ENCODE measurements at places on chromosomes 11 and 22. TPM values are rescaled to one million over a fixed set of nuclear protein-coding genes. Genes with fewer than 3 reads are reported as not detected.

DNA sequence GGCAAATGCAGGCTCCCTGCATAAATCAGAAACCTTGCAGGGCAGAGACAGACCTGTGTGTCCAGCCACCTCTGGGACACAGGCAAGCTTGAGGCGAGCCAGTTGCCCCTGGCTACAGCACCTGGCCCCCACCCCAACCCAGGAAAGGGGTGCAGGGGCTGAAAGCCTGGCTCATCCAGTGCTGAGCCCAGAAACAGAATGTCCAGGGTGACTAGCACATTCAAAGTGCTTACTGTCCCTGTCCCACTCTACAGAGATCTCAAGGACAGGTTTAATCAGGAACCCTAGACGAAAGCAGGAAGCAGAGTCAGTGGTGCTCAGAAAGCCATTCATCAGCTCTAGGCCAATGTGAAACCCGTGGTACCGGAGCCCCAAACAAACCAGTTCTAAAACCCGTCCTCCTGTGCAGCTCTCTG, 31.9 kb downstream of the PLEKHA7 start:
- no peak for DNase-seq

DNA sequence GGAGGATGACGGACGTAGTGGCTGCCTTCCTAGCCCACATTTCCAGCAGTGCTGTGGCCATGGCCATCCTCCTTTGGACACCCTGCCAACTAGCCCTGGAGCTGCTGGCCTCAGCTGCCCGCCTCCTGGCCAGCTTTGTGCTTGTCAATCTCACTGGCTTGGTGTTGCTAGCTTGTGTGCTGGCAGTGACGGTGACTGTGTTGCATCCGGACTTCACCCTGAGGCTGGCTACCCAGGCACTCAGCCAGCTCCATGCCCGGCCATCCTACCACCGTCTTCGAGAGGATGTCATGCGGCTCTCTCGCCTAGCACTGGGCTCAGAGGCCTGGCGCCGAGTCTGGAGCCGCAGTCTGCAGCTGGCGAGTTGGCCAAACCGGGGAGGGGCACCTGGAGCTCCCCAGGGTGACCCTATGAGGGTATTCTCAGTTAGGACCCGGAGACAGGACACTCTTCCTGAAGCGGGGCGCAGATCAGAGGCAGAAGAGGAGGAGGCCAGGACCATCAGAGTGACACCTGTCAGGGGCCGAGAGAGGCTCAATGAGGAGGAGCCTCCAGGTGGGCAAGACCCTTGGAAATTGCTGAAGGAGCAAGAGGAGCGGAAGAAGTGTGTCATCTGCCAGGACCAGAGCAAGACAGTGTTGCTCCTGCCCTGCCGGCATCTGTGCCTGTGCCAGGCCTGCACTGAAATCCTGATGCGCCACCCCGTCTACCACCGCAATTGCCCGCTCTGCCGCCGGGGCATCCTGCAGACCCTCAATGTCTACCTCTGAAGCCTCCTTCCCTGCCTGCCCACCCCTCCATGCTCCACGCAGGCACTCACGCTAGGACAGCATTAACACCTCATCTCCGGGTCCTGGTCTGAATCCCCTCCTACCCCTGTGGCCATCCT, 1.6 kb downstream of the RNF26 start:
- no peak for DNase-seq

DNA sequence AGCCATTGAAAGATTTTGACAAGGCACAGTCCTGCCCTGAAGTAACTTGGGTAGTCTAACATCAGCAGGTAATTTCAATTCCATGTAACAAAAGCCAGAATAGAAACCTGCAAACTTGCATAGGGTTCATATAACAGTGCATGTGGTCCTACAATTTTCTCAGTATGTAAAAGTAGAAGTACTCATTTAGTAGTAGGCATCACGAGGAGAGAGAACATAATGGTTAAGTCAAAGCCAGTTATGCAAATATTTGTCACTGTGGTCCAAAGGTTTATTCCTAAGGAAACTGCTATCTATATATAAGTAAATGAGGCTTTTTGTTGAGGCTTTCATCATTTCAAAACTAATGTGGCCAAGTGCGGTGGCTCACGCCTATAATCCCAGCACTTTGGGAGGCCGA, 10.1 kb downstream of the ATP5MG start:
- DNase-seq: no peak

GRCh38 chr11:132535830-132536229, 996.5 kb downstream of the OPCML start:
- no peak for DNase-seq

DNA sequence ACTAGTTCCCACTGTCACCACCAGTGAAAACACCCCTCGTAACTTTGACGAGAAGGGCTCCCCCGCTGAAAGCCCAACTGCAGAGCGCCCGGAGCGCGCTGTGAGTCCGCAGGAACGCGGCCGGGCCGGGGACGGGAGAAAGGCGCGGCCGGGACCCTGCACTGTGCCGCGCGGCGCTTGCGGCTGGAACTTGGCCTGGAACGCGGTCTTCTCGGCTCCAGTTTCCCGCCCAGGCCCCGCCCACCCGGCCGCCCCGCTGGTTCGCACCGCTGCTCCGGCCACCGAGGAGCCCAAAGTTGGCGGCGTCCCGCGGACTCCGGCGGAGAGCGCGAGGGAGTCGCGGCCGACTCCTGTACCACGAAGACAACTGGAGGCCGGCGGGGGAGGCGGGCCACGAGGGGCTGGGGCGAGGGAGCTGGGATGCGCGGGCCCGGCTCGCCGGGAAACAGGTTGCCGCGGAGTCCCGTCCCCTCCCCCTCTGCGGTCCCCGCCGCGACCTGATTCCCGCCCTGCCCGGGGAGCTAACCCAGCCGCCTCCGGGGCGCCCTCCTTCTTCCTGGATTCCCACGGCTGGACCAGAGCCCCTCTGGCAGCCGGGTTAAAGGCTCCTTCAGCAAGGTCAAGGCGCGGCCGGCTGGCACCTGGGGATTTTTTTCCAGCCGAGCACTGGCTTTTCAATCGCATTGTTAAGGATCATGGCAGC, 3.4 kb downstream of the TENM4 start:
- DNase-seq: peak; percentile 80

GRCh38 chr11:86486261-86487030, 111.8 kb downstream of the CCDC81 start:
- no peak for DNase-seq

- no peak for DNase-seq
These were observed 99.5 kb downstream of the BCR start for GRCh38 chr22:23279781-23280180.

GRCh38 chr11:108518581-108518980, 20.4 kb upstream of the POGLUT3 start:
- DNase-seq: no peak

SIAE gene
- 83.4 TPM for total RNA-seq

DNA sequence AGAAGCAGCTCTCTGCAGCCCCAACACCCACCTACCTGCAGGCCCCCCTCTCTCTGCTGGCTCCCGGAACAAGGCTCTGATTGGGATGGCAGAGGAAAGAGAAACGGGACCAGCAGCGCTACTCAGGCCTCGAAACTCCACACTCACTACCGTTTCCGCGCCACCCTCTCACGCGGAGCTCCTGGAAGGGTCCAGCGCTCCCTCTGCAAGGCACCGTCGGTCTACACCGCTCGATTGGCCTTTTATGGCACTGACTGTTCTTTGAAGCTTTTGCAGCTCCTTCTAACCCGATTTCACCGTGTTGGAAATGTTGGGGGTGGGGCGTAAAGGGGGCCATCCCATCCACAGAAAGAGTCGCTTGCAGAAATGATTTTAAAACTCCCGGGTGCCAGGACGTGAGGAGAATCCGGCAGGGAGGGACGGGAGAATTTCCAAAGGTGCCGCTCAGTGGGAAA, 323 bp upstream of the PANX1 start:
- peak; percentile 57 for DNase-seq

- no peak for DNase-seq
These were observed 17.0 kb downstream of the LAYN start for GRCh38 chr11:111557425-111558111.

DNA sequence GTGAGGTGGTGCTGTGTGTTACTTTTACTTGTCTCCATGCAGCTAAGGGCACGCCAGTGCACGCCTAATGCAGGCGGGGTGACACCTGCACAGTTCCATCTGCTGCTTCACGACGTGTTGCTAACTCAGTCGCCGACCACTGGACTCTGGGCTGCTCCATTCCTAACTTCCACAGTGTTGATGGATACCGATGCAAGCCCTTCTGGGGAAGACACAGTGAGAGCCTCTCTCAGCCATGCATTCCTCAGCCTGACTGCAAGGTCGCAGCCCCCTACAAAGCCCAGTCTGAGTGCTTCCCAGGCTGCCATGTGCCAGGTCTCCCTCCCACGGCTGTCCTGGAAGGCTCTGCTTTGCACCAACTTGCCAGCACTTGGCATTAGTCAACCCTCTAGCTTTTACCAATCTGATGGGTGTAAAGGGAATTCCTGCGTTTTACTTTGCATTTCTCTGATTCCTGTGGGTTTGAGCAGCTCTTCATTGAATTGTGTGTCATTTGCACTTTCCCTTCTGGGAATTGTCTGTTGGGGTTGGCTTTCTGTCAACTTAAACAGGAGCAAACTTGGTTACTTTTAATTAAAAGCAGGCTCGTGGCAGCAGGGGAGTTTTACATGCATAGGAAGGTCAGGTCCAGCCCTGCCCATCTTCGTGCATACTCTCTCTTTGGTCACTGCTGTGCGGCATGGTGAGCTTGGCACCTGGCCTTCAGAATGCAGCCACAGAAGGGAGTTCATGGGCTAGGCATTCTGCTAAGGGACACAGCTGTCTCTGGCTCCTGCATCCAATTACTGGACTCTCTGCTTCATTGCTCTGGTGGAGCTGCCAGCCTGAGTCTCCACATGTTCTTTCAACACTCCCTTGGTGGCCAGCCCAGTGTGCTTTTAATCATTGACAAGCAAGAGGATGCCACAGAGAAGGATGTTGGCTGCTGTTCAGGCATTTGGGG, 34.6 kb upstream of the SHANK2 start:
- DNase-seq: no peak

GRCh38 chr22:17710023-17710422, 64.2 kb downstream of the BID start:
- DNase-seq: no peak

DNA sequence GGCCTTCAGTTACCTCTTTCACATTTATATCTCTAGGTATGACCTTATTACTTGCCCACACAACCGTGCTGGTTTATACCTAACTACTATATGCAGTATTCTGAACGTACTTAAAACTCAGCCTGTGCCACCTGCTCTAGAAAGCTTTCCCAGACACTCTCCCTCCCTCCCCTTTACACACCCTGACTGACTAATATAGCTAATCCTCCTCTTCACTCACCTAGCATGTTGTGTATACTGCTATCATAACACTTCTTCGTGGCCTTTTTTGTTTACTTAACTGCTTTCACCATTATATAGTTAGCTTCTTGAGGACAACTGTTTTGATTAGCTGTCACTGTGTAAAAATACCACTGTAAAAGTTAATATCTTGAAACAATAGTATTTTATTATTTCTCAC, 23.5 kb downstream of the RNF214 start:
- no peak for DNase-seq

GRCh38 chr11:77512092-77512491, 38.2 kb upstream of the PAK1 start:
- no peak for DNase-seq

DNA sequence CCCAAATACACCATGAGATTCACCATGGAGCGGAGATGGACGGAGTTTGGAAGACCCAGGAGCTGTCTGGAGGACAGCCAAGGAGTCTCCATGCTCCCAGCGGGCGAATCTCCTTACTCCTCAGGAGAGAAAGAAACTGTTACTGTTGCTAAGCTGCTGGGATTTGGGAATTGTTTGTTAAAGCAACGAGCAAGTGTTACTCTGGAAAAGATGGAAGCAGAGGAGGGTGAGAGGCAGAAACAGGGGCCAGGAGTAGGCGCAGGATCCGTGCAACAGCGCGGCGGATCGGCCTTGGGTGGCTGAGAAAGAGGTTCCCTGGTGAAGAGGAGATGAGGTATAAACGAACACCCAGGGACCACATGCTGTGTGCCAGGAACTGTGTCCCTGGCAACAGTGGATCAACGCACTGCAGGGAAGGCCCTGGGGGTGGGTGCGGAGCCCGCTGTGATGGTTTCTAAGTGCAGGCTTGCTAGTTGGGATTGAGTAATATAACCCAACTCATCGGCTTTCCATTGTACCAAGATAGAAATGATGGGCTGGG, 1436.4 kb downstream of the BRD1 start:
- DNase-seq: no peak

TMEM191C gene
- total RNA-seq: 0.65 TPM
